ENCODE measurements at places on chromosomes 6 and 20.

- DNase-seq, result no peak
Observed at GRCh38 chr6:69026243-69026642, 391.2 kb downstream of the ADGRB3 start.

- DNase-seq, result no peak
Observed at GRCh38 chr6:160039441-160039840, 70.6 kb downstream of the IGF2R start.

DNA sequence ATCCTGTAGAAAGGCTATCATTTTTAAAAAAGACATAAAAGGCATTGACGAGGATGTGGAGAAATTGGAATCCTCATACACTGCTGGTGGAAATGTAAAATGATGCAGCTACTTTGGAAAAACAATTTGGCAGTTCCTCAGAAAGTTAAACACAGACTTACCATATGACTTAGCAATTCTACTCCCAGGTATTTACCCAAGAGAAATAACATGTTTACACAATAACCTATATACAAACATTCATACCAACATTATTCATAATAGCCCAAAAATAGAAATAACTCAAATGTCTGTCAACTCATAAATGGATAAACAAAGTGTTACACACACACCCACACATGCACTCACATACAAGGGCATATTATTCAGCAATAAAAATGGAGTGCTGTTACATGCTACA lies 23.4 kb upstream of the CEP85L start:
- no peak for DNase-seq

GRCh38 chr20:59305908-59306655 lies 5.7 kb downstream of the EDN3 start:
- DNase-seq, result no peak

DNA sequence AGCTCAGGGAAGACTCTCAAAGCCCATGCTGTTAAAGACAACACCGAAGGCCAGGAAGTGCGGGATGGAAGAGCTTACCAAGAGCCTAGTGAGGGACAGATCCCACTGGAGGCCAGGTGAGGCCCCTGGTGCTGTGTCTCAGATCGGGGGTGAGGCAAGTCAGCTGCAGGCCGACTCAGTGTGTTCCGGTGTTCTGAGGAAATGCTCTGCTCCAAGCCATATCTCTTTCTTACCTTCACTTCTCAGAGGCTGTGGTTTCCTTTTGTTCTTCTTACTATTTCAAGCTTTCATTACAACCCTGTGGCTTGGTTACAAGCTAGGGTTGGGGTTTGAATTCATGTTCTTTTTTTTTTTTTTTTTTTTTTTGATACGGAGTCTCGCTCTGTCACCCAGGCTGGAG lies 114.3 kb upstream of the ZFP64 start:
- DNase-seq, result no peak

GRCh38 chr6:158825951-158826306 lies 6.8 kb upstream of the EZR start:
- DNase-seq, result no peak

- no peak for DNase-seq
Observed at GRCh38 chr20:37506152-37506725, 14.8 kb upstream of the NNAT start.

Data from caudate nucleus (tissue), 63 donors.